ENCODE measurements at places on chromosomes 1 and 21.

DNA sequence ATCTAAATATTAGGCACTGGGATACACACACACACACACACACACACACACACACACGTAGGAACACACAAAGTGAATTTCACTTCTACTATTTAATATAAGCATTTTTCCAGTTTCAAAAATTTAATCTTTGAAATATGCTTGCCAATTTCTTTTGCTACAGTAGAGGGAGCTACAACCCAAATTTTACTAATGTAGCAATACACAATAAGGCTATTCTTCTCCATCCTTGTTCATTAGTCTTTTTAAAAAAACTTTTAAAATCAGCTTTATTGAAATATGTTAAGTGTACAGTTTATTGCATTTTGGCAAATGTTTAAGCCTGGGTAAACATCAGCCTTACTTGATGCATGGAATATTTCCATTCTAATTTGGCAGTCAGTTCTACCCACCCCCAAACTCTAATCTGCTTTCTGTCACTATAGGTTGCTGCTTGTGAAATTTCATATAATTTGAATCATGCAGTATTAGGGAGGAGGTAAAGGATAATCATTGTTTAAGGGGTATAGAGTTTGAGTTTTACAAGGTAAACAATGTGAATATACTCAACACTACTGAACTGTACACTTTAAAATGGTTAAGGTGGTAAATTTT, 93.0 kb upstream of the TENT5C start:
- DNase-seq = no peak

- DNase-seq = no peak
These were observed 57.9 kb upstream of the CXADR start for GRCh38 chr21:17455028-17455353.

DNA sequence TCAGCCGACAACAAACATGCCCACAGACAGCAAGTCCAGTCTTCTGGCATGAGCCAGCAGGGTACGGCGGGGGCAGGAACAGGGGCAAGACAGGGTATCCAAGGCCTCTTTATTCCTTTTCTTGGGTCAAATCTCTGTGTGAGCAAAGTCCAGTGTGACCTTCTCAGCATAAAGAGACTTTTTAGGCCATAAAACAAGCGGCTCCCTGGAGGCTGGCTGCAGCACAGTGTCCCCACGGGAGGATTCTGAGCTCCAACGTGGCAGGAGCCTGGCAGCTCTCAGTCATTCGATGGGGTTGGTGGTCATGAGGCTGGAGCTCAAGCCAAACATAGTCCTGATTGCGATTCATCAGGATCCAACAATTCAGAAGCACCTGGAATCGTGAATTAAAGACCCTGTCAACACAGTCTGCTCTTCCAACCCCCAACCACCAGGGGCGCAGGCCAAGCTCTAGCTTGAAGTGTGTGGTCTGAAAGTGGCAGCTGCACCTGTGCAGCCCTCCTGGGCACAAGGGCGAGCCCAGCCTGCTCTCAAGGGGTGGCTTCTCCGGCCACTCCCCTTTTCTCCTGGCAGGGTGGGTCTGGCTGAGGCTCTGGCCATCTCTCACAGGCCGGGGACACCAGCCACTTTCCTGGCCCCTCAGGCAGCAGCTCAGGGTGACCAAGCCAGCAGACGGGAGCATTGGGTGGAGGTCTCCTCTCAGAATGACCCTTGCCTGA, 62.1 kb downstream of the SLC66A1 start:
- DNase-seq = no peak

GRCh38 chr1:231563247-231563646, 34.8 kb downstream of the TSNAX start:
- DNase-seq = no peak

- DNase-seq = no peak
These were observed 27.3 kb downstream of the CAP1 start for GRCh38 chr1:40067851-40068250.

DNA sequence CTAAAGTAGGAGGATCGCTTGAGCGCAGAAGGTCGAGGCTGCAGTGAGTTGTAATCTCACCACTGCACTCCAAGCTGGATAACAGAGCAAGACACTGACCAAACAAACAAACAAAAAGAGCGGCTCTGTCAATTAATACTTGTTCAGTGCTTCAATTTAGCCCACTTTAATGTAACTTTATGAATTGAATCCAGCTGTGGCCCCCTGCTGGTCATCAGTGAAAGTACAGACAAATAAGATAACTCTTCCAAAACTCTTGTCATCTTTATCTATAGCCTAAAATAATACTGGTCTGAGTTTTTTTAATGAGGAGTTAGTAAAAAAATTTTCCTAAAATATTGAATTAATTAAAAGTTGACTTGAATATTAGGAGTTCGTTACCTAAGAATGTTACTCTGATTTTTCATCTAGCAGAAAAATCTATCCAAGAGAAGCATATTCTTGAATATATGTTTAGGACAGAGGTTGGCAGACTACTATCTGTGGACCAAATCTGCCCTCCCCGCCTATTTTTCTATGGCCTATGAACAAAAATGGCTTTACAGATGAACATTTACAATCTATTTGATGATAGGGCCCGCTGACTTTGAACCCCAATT, 26.1 kb downstream of the ATP5PF start:
- DNase-seq = peak; percentile 43

DNA sequence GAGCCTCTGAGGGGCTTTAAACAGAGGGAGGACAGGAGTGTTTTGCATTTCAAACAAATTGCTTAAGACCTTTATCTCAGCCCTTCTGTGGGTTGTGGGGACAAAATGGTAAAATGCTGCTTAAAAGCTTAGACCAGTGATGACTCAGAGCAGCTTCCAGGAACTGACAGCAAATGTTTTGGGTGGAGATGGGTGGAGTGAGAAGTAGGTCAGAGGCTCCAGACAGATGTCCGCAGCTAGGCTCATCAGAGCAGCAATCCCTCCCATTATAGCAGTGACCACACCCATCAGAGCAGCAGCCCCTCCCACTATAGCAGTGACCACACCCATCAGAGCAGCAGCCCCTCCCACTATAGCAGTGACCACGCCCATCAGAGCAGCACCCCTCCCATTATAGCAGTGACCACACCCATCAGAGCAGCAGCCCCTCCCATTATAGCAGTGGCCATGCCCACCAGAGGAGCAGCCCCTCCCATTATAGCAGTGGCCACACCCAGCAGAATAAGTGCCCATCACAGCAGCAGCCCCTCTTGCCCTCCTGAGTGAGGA, 532.2 kb downstream of the MATN1 start:
- peak; percentile 81 for DNase-seq

- peak; percentile 16 for DNase-seq
These were observed 38.7 kb upstream of the BATF3 start for GRCh38 chr1:212738330-212738729.

- DNase-seq = no peak
These were observed 12.3 kb downstream of the KCNA2 start for GRCh38 chr1:110593902-110594301.

DNA sequence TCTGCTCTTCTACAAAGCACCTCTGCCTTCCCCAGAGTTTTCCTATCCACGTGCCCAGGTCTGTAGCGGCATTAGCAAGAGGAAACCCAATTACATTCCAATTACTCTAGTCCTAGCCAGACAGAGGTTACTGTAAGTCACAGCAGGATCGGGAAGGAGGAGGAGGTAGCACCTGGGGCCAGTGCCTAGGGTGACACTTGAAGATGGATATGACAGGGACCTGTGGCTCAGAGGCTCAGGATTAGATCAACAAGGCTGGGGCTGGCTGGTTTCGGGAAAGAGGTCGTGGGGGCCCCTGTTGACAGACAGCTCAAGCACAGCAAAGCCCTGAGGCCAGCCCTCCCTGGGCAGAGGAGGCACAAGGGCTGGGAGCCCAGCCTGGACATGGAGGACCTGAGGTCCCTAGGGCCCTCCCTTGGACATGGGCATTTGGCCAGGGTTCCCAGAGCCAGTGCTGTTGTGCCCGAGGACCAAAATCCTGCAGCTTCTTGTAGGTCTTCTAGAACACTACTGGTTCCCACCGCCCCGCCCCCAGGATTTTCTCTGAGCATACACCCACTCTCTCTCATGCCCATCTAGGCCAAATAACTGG, 3.0 kb upstream of the HCRTR1 start:
- no peak for DNase-seq

- no peak for DNase-seq
These were observed 54.9 kb downstream of the ACOT7 start for GRCh38 chr1:6338695-6339094.
